ENCODE measurements at places on chromosomes 13 and 19.

DNA sequence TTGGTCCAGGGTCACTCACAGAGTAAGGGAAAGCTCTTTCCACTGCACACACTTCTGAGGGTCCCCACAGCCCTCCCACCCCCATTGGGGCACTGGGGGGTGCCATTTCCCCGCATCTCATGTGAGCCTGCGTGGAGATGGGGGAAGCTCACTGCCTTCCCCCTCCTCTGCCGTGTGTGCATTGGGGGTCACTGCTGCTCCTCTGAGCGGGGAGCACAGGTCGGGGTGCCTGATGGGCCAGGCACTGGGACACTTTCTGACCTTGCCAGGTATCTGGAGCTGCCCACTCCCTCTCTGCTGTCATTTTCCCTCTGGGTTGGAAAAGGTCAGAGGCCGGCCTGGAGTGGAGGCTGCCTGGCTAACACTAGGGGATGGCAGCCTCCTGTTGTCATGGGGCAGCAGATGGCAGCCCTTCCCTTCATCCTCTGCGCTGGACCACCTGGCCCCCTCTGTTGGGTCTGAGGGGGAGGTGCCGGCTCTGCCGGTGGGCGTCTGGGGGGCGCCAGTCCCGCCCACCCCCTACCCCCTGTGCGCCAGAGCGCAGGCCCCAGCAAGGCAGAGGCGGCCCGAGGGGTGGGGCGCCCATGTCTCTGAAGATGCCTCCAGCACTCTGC, 9.1 kb downstream of the SSBP4 start:
- DNase-seq = no peak

- no peak for DNase-seq
These were observed 216.9 kb downstream of the DNAJC15 start for GRCh38 chr13:43240278-43240677.

DNA sequence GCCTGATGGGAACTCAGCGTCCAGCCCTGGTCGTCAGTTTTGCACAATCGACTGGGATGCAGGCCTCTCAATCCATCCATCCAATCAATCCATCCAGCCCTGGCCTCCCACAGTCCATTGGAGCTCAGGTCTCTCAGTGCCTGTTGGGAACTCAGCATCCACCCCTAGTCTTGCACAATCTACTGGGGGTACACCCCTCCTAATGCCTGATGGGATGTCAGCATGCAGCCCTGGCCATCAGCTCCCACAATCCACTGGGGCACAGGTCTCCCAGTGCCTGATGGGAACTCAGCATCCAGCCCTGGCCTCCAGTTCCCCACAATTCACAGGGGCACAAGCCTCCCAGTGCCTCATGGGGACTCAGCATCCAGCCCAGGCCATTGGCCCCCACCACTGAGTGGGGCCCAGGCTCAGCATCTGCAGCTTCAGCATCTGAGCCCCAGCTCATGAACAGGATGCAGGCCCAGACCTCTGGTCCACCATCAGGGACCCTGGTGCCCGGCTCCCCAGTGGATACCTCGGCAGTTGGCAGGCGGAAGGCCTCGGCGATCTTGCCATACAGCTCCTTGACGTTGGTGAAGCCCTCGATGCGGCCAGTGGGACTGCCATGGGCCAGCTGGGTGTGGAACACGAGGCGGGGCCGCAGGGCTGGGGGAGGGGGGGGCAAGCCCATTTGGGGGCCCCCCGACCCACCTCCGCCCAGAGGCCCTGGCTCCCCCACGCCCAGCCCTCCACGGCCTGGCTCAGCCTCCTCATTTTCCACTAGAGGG, 7.2 kb upstream of the PTGER1 start:
- no peak for DNase-seq

GRCh38 chr13:22893777-22894176, 287.0 kb upstream of the SGCG start:
- DNase-seq = no peak

DNA sequence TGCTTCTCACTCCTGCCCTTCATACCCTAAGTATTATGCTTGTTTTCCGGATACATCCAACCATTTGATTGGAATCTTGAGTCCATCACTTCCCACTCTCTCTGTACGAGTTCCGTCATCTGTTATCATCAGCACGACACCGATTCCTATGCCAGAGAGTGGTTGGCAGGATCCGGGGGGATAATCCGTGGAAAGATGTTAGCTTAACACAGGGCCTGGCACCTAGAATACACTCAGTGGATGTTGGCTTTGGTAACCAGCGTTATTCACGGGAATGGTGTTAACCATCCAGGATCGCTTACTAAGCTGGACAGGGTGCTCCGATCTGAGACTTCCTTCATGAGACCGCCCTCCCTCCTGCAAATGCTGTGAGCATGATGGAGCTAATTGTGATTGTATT, 12.4 kb downstream of the VSTM2B start:
- no peak for DNase-seq

DNA sequence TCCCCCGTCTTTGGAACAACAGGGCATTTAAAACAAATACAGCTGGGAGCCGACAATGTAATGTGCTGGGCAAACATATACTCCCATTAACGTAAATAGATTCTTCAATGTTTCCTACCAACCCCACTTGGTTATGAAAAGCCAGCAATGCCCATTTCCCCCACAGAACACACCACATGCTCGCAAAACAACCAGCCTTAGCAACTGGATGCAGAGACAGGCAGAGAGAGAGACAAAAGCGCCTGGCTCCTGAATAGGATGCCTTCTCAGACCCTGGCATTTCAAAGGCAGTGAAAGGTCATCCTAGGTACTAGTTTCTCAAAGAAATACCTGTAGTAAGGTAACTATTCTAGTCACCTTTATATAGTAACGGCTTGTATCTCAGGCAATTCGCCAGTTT, 462.9 kb downstream of the ITGBL1 start:
- no peak for DNase-seq

GRCh38 chr19:16463991-16464575, 7.7 kb downstream of the EPS15L1 start:
- no peak for DNase-seq

- no peak for DNase-seq
These were observed 4.3 kb downstream of the CYP2B6 start for GRCh38 chr19:40995355-40995754.

DNA sequence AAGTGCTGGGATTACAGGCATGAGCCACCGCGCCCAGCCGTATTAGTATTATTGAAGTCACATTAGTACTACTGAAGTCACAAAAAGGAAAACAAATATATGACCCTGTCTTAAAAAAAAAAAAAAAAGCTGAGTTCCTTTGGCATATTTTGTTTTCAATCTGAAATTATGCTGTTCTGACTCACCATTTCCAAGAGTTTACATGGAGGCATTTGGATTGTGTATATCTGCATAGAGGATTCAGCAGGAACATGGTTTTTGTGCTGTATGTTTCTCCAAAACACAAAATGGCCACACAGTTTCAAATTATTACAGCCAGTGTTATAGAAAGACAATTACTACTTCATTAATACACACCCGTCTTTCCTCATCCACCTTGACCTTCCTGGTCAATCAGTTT, 103.5 kb upstream of the TSC22D1 start:
- DNase-seq = no peak

- DNase-seq = no peak
These were observed 107.3 kb upstream of the ZNF507 start for GRCh38 chr19:32238076-32238475.

GRCh38 chr19:56315077-56315828, 614 bp upstream of the ZSCAN5A start:
- DNase-seq = peak; percentile 91

- no peak for DNase-seq
These were observed 10.6 kb downstream of the NCLN start for GRCh38 chr19:3196064-3196932.

GRCh38 chr19:43675269-43675879, 5.4 kb upstream of the PLAUR start:
- DNase-seq = no peak

DNA sequence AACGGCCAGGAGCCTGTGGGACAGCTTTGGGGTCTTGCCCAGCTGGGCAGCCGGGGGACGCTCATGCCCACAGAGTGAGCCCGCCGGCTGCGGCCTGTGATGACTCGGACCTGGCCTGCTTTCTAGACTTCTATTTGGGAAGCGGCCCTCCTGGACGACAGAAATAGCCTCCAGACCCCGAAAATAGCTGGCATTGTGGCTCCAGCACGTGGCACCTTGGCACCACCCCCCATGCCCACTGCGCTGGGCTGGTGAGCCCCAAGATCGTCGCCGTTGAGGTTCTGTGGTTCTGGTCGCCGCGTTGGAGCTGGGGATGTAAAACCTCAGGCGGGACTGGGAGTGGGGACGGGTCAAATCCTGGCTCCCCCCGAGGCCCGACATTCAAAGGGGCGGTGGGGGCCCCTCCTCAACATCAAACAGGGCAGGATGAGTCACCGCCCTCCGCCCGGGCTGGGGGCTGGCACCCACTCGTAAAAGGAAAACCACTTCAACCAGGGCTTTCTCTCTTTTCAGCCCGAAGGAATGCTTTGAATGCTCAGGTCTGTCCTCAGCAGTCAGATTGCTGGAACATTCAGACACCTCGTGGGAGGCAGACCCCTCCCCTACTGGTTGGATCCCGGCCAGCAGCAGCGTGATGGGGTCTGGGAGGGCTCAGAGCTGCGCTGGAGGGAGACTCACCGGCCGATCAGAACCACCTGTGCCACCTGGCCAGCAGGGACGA, 42.1 kb downstream of the GADD45B start:
- DNase-seq = no peak

DNA sequence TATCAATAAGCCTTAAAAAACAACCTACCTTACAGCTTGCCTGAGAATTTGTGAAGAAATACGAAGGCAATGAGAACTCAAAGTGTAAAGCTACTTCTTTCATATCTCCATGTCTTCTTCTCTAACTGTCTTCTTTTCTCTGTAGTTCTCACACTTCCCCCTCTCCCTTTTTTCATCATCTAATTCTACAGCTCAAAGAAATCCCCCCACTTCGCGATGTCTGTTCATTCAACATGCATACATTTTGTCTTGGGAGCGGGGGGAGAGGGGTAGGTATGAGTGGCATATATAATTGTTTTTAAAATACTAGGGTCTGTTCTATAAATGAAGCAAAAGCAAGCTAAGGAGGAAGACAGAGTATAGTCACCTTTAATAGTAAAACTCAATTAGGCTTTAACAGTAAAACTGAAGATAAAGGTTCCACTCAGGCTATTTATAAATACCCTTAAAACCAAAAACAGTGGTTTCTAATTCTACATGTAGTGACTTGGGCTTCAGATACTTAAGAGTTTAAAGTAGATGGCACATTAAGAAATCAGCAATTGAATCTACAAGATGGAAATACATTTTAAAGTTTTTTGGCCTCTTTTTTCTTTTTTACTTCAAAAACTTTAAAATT, 106.9 kb downstream of the KLF12 start:
- DNase-seq = no peak

DNA sequence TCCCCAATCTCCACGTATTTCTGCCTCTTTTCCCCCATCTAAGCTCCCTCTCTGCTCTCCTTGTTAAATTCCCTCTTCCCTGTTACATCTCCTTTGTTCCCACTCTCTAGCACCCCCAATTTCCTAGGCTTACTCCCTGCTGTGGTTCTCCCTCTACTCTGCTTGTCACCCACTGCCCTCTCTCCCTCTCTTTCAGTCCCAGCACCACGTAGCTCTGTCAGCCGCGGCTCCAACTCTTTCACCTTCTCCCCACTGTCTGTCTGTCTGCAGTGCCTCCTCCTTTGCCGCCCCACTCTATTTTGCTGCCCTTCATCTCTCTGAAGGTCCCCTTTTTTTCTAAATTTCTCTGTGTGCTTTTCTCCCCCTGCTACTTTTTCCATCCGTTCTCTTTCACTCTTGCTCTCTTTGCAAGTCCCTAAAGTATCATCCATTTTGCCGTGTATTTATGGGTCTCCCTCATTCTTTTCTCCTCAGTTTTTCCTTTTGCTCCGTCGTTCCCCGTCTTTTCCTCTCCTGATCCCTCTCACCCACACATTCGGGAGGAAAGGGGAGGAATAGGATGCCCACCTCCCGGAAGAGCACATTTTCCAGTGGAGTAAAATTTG, 937 bp downstream of the ZNF841 start:
- DNase-seq = peak; percentile 2

GRCh38 chr13:106232681-106233080, 302.8 kb downstream of the EFNB2 start:
- no peak for DNase-seq

DNA sequence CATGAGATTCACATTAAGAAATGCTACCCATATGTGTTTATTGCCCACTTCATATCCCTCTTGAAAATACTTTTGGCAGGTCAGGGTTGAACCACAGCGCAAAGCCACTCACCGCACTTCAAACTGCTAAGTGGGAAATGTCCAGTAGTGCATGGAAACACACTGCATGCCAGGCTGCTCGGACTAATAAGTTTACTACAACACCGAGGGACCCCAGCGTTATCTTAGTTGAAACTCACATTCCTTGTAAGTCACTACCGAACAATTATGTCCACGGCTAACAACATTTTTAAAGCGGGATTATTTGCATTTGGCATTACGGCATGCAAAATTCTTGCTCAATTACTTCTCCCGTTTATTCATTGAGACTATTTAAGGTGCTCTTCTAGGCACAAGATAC, 4.0 kb downstream of the BRD4 start:
- no peak for DNase-seq

DNA sequence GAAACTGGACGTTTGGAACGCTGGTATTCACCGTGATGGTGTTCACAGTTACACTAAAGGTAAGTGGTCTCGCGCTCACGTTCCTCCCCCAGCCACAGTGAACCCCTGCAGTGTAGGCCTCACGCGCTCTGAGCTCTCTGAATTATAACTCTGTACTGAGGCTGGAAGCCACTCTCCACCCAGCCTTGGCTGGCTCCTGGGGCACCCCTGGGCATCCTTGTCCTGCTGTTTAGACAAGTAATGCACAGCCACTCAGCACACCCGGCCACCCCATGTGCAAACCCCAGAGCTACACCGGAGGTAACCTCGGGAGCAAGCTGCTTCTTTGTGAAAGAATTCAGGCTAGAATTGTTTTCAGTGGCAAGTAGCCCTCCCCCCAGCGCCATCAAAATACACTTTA, 97.3 kb upstream of the MCF2L start:
- DNase-seq = no peak

GRCh38 chr13:35732565-35732964, 256.1 kb upstream of the MAB21L1 start:
- no peak for DNase-seq

DNA sequence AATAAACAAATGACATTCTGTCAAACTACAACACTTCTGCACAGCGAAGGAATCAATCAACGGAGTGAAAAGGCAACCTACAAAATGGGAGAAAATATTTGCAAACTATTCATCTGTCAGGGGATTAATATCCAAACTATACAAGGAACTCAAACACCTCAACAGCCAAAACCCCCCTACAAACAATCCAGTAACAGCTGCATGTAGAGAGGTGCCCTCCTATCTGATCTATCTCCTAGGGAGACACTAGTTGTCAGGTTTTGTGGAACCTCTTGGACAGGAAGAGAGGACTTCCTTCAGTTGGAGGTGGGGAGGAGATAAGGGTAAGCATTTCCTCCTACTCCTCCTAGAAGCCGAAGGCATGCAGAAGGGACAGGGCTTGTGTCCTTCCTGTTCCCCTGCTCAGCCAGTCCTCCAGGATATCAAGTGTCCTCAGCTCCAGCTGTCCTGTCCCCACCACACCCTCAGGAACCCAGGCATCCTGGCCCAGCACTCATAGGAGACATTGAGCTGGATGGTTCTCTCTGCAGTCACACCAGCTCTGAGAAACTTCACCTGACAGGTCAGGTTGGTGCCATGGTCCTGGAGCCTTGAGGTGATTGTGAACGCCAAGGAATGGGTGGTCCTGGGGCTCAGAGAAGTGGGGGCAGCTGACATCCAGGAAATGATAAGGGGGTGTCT, 9.8 kb upstream of the SIGLEC8 start:
- DNase-seq = no peak

GRCh38 chr13:107458269-107458668, 757.1 kb downstream of the LIG4 start:
- no peak for DNase-seq

- DNase-seq = no peak
These were observed 168.2 kb downstream of the TEX29 start for GRCh38 chr13:111488486-111489132.

GRCh38 chr19:18725841-18726770, 42.6 kb downstream of the CRTC1 start:
- DNase-seq = no peak
